ENCODE measurements at places on chromosomes 11 and 22.

DNA sequence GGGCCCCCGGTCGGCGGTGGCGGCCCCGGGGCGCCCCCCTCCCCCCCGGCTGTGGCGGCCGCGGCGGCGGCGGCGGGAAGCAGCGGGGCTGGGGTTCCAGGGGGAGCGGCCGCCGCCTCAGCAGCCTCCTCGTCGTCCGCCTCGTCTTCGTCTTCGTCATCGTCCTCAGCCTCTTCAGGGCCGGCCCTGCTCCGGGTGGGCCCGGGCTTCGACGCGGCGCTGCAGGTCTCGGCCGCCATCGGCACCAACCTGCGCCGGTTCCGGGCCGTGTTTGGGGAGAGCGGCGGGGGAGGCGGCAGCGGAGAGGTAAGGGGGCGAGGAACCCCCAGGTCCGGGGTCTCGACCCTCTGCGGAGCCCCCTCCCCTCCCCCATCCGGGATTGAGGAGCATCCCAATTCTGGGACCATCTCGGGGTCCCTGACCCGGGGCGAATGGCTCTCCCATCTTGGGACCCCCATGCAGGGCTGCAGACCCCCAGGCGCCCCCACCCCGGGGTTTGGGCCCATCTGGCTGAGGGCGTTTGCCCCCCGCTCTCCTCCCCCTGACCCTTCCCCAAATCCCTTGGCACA lies 431 bp downstream of the KMT2A start:
- DNase-seq = no peak

GRCh38 chr11:12118949-12119348 lies 8.6 kb downstream of the MICAL2 start:
- no peak for DNase-seq

DNA sequence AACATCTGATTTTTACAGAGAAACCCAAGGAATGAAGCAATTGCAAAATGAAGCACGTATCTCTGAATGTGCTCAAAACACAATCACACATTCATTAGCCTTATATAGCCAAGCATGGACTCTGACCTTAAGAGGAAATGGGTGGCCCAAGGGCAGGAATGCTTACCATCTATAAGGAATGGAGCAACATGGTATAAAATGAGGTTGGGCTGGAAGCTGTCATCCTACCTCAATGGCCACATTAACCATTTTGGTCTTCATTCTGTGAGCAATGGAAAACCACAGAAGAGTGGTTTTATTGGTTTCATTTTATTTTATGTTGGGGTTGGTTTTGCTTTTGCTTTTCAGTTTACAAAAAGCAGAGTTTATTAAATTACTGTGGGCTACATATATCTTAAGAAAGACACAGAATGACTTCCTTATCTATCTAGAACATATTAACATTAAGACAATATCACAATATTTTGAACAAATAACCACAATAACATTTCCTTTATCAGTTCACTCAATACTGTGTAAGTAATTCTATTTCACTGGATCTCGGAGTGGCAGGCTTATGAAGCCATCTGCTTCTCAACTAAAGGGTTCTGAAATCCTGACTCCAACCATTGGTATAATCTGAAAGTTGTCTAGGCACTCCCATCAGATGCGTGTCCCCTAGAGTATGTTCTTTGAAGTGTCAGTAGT lies 10.8 kb upstream of the MS4A13 start:
- no peak for DNase-seq

DNA sequence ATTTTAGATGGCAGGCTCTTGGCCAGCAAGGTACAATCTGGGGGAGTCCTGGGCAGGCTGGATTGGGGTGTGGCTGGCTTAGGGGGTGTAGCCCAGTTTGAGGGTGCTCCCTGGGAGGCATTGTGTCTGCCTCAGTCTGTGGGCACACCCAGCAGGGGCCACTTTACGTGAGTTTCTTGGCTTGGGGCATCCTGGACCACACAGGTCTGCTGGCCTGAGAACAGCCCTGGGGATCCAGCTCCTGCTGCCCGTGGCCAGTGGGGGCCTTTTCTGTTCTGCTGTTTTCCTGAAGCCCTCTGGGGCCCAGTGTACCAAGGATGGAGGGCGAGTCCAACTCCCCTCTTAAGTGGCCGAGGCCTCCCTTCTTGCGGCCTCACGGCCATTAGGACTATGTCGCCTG lies 71.9 kb downstream of the MPPED1 start:
- no peak for DNase-seq

DNA sequence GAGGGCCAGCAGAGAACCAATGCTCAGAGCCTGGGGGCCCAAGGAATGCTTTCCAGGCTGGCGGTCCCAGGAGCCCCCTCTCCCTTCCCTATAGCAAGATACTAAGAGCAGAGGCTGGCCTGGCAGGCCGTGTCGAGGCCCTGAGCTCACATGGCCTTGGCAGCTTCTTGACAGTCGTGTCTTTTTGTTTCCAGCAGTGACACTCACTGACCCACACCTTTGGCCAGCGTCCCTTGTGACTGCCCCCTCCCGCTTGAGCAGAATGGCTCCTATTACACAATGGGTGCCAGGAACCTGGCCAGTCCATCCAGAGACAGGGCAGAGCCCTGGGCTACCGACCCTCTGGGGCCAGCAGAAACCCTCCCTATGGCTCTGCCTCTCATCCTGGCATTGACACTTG lies 6.4 kb upstream of the CCND1 start:
- DNase-seq = no peak

DNA sequence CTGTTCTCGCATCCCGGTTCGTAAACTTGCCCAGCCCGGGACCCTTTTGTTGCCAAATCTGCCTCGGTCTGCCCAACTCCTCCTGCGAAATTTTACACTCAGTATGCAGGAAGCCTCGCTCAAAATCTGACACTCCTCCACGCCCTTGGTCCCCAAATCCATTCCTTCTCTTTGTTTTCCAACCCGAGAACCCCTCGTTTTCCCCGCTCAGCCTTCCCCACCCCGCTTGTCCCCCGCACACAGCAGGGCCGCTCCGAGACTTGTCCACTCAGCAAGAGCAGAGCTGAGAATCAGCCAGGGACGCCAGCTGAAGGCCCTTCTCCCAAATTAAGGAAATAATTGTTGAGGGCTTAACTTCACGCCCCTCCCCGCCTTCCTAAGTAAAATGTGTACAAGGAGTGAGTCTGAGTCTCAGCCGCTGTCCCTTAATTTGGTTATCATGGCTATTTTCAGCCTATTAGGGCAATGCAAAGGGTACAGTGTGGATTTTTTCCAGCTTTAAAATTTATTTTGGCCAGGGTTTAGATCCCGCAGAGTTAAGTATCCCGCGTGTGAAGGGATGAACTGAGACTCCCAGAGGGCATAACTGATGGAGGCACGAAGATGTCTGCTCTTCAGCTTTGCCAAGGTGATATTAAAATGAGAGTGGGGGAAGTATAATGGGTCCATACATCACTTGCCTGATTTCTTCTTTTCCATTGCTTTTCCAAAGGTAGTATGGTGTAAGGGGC lies 581 bp upstream of the FBXO3 start:
- DNase-seq = no peak

DNA sequence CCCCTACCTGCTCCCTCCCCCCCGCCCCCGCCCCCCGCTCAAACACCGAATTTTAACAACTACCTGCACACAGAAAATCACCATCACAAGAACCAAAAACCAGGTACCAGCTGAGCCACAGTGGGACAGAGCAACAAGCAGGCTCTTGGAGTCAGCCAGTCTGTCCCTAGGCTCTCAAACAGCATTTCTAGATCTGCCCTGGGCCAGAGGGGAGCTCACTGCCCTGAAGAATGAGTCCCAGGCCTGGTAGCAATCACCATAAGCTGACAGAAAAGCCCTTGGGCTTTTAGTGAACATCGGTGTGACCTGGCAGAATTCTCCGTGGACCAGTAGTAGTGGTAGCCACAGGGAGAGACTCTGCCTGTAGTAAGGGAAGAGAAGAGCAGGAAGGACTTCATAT lies 58.3 kb downstream of the C11orf87 start:
- DNase-seq = no peak

GRCh38 chr11:2998073-2998850 lies 6.1 kb upstream of the NAP1L4 start:
- no peak for DNase-seq

GRCh38 chr22:45426387-45426786 lies 12.9 kb downstream of the RIBC2 start:
- no peak for DNase-seq
